T-helper 9 cell (primary cell): ENCODE measurements at places on chromosomes 2 and 18.

- no peak for DNase-seq
Observed at GRCh38 chr18:23998820-23999219, 15.7 kb upstream of the TTC39C start.

- DNase-seq, result no peak
Observed at GRCh38 chr2:187939180-187939579, 352.5 kb upstream of the GULP1 start.

GRCh38 chr2:154599189-154599588 lies 99.3 kb upstream of the KCNJ3 start:
- no peak for DNase-seq

GRCh38 chr2:42495234-42495581 lies 1.4 kb upstream of the KCNG3 start:
- no peak for DNase-seq

GRCh38 chr2:113169002-113169530 lies 4.7 kb upstream of the PSD4 start:
- DNase-seq, result no peak

- DNase-seq, result no peak
Observed at GRCh38 chr2:98378901-98379300, 32.6 kb downstream of the CNGA3 start.

DNA sequence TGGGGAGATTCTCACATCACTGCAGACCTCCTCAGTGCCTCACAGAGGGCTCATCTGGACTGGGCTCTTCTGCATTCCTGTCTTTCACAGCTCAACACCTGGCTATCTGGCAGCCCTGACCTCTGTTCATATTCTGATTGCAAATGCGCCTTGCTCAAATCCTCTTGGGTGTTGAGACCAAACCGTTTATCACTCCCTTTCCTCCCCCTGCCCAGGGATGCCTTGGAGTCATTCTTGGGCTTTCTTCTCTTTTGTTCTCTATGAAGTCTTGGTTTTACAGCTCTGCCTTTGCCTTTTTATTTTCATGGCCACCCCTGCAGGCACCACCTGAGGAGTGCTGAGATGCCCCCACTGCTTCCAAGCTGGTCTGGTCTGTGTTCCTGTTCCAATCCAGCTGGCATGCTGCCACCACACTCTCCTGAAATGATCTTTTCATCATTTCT lies 26.3 kb downstream of the TUBB6 start:
- no peak for DNase-seq

GRCh38 chr2:50564766-50565165 lies 467.2 kb downstream of the NRXN1 start:
- DNase-seq, result no peak

DNA sequence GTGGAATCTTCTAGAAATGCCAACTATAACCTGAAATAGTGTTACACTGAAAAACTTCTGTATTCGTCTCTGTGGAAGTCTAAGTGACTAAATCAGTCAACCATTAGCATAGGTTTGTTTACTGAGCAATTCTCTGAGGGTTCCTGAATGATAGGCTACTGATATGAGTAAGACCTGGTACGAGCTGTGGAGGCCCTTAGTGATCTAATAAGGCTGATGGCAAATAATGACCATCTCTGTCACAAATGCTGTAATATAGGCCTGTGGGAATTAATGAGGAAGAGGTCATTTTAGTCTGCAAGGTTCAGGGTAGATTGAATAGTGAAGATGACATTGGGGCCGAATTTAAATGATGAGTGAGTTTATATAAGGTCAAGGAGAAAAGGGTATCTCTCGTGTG lies 82.5 kb downstream of the MGAT5 start:
- no peak for DNase-seq

DNA sequence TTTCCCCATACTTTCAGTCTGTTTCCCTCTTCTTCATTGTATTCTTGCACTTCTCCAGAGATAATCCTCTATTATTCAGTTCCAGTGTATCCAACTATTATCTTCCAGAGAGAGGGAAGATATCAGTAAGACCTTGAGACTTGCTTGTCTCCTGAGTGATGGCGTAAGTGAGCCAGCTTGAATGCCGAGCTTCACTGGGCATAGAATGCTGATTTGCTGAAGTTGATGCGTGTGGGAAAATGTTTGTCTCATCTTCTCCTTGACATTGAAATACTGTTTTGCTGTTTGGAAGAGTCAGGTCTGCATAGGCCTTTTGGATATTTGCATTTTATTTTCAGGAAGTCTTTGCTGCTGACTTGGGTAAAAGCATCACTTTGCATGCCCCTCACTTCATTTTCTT lies 41.1 kb upstream of the MGAT5 start:
- DNase-seq, result no peak

- DNase-seq, result no peak
Observed at GRCh38 chr18:9417073-9417851, 58.1 kb upstream of the RALBP1 start.

GRCh38 chr2:9984871-9985480 lies 33.5 kb downstream of the GRHL1 start:
- no peak for DNase-seq

DNA sequence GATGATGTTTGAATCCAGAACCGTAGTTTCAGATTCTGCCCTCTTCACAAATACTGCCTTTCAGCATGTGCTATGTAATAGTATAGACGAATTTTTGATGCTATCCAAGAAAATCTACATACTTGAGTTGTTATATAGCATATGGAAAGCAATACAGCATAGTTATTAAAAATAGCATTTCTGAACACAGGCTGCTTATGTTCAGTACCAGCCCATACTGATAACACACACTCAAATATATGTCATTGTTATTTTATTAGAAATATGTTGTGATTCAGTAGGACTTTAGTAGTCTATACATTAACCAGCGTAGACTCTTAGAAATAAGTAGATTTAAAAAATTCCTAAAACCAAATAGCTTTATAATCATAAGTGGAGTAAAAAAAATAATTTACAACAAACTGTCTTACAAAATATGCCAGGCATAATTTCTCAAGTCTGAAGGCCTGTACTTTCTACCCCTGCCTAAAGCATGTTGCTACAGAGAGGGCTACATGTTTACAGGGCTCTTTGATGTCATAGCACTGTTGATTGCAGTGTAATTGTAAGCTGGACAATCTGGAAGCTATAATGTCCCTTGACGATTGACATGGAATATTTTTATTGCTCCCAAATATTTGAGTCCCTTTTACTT lies 86.3 kb downstream of the ASXL3 start:
- DNase-seq, result no peak

DNA sequence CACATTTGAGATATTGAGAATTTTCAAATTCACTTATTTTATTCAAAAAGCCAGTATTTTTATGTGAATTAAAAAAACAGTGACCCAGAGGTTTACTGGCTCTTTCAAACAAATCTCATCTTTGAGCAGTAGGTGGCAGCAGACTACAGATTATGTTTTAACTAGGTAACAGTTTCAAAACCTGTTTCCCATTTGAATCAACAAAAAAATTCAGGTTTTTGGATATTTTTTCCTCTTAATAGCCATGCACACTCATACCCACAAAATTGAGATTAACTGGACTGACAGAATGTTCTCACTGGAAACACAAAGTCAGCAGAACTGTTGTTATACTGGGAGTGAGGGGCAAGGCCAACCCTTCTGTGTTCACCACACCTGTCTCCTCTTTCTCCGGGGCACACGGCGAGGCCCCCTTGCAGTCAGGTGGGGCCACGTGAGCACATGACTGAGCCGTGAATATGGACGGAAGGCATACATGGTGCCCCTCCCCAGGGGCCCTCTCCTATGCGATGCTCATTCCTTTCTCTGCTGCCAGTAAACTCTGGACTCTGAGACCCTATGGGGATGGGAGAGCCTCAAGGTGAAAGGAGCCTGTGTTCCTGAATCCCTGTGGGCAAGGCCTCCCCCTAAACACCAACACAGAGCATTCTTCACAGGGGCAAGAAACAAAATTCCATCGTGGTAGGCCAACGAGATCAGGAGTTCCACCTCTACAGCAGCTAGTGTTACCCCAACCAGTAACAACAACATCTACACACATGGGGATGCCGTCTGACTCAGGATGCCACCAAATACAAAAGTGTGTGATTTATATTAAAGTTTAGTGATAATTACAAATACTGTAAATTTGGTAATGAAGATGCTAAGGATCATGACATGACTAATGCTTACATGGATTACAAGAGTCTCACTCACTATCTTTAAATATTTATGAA lies 80.4 kb downstream of the LPIN2 start:
- no peak for DNase-seq

GRCh38 chr2:70703900-70704549 lies 64.0 kb downstream of the ADD2 start:
- no peak for DNase-seq

DNA sequence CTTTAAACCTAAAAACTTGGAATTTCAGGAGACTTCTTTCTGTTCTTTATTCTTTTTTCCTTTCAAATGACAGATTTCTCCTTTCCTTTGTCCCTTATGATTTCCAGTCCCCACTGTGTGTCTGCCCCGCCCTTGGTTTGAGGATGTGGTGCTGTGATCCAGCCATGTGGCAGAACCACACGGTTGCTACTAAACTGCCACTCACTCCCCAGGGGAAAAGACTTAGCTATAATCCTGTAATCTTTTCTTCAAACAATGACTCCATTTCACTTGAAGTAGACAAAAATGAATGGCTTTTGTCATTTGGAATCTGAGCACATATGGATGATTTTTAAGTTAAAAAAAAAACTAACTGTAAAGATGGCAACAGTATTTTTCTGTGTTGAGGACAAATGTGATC lies 76.2 kb upstream of the STAM2 start:
- DNase-seq, result no peak

GRCh38 chr2:186532891-186533290 lies 46.8 kb downstream of the ZC3H15 start:
- DNase-seq, result no peak

DNA sequence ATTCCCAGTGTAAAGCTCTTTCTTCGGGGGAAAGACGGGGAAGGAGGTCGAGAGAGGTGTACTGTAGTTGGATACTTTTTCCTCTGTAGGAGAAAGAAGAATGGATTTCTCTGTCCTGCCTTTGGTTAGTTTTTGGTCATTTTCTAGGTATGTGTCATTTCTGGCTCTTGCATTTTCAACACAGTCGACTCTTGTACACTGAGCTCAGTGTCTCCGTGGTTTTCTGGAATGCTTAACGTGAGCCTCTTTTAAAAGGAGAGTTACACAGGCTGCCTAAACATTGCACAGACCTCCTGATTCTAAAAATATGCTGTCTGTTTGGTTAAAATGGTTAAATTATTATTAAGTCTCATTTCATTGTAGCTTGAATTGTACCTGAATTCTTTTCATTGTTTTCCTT lies 21.8 kb upstream of the GLS start:
- DNase-seq, result no peak

DNA sequence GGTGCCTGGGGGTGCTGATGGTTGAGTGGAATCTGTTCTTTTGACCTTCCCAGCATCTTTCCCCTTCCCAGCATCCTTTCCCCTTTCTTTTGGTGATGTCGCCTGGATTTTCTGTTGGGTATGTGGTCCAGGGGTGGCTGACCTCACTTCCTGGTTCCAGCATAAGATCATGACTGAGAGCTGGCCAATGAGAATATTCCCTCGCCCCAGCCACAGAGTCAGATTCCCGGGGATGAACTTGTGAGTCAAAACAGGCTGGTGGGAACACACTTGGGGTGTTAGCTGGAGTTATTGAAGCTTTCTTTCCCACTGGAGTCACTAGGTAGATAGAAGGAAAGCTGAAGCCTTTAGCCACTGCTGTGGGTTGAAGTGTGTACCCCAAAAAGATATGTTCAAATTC lies 28.0 kb upstream of the FOSL2 start:
- no peak for DNase-seq

- no peak for DNase-seq
Observed at GRCh38 chr18:8813611-8814010, 108.3 kb downstream of the MTCL1 start.

GRCh38 chr18:62389761-62390481 lies 64.8 kb downstream of the TNFRSF11A start:
- DNase-seq, result no peak

- no peak for DNase-seq
Observed at GRCh38 chr2:201150454-201151020, 32.4 kb upstream of the CASP10 start.

- DNase-seq, result no peak
Observed at GRCh38 chr2:129074298-129074920, 755.7 kb upstream of the HS6ST1 start.

DNA sequence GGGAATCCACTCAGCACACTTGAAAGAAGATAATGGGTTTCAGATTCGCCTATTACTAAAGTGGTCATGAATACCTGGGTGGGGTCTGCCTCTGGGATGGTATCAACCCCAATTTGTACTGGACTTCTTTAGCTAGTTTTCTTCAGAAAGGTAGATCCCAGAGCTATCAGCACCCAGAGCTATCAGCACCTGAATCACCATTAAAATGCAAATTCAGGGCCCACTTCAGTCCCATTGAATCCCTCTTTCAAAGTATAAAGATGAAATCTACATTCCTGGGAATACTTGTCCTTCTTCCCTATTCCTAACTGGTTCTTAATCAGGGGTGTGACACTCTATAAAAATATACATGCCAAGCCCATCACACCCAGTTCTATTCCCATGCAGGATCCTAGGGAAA lies 914.3 kb downstream of the DCC start:
- DNase-seq, result no peak

GRCh38 chr2:9228088-9228751 lies 21.6 kb downstream of the ASAP2 start:
- DNase-seq, result no peak

DNA sequence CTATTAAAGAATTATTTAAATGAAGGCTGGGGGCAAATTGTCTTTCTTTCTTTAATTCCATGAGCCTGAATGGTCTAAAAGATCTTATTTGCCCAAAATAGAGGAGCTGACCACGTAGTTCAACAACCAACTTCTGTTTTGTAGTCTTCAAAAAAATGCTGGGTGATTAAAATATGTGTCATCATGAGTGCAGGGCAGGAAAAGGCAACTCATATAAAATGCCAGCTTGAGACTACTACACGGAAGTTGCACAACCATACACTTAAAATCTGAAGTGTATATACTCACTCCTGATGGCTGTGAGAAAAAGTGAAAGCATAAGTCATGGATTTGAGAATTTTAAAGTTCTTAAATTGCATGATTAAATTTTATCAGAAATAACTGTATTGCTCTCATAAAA lies 210.9 kb downstream of the DYM start:
- DNase-seq, result no peak

- DNase-seq, result no peak
Observed at GRCh38 chr2:233792720-233793119, 14.6 kb downstream of the MROH2A start.

- no peak for DNase-seq
Observed at GRCh38 chr18:76275727-76276313, 219.2 kb downstream of the ZNF516 start.

GRCh38 chr18:57542126-57542525 lies 44.4 kb downstream of the FECH start:
- DNase-seq, result no peak

- DNase-seq, result no peak
Observed at GRCh38 chr2:57598551-57598950, 448.1 kb upstream of the VRK2 start.

- no peak for DNase-seq
Observed at GRCh38 chr2:207078186-207078798, 87.5 kb downstream of the KLF7 start.
